AG20443 (cell line): ENCODE measurements at places on chromosomes 7 and 10.

DNA sequence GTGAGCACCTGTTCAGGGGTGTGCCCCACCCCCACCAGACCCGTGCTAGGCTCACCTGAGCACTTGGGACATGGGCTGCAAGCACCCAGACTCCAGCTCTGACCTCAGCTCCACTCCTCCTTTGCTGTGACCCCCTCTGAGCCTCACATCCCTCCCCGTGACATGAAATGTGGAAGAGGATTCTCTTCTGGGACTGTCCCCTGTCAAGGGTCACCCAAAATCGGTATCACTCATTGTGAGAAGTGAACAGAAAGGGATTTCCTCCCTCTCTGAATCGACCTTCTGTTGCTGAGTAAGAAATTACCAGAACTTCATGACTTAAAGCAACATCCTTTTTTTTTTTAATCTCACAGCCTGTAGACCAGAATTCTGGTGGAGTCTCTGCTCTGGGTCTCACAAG lies 6.2 kb upstream of the CHST15 start:
- DNase-seq, result no peak

GRCh38 chr7:21962677-21963076 lies 17.0 kb upstream of the CDCA7L start:
- DNase-seq, result no peak

DNA sequence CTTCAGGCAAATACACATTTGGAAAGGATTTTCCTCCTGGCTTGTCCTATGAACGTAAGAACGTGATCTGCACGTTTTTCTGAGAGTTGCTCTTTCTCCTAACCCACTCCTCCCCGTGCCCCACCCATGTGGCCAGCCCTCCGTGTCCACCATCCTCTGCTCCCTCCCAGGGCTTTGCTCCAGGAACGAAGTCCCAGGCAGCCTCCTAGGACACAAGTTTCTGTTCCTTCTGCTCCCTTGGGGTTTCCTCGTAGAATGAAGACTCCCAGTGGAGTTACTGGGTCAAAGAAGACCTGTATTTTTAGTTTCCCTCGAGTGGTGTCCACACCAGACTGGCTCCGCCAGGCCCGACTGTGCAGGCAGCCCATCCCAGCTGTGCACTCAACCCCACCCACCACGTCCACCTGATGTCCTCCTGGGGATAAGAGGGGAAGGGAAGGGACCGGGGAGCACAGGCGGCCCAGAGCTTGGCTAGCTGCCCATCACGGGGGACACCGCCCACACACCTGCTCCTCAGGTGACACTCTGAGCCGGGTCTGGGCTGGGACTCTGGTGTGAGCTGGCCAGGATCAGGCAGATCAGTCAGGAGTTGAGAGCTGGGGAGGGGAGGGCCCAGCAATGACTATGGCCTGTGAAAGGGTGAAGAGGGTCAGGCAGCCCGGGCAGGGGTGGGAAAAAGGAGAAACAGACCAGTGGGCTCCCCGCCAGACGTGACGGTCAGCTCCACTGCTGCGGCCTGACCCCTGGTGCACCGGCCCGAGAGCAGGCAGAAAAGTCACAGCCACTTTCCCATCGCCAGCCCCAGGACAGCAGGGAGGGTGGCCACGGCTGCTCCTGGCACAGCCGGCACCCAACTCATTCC lies 54.3 kb upstream of the PPP2R2D start:
- DNase-seq, result no peak

GRCh38 chr10:121580276-121581116 lies 17.7 kb downstream of the FGFR2 start:
- DNase-seq, result no peak

DNA sequence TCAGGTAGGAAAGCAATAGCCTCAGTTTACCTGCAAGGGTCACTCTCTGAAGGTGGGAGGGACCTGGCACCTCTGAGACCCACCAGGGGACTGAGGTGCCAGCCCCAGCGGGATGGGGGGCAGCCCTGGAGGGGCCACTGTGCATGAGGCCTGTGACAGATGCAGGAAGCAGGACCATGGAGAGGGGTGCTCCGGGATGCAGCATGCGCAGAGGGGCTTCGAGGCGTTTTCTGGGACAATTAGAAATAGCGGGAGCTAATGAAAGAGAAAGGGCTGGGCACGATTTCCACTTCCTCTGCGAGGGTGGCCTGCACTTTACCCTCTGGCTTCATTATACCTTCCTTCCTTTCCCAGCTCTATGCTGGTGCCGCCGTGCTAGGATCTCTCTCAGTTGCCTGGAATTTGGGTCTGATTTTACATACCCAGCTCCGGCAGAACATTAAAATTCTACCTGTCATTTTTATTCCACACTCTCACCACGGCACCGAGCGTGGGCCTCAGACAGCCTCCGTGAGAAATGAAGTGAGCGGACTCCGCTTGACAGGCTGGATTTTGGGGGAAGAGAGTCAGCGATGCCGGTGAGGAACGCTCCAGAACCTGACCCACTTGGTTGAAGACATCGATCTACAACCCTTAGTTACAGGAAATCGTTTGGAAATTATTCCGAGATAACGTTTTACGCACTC lies 333.9 kb upstream of the PFKP start:
- no peak for DNase-seq

GRCh38 chr7:75758491-75758890 lies 13.5 kb downstream of the CCL26 start:
- no peak for DNase-seq

GRCh38 chr7:151818674-151819519 lies 58.0 kb downstream of the PRKAG2 start:
- no peak for DNase-seq

DNA sequence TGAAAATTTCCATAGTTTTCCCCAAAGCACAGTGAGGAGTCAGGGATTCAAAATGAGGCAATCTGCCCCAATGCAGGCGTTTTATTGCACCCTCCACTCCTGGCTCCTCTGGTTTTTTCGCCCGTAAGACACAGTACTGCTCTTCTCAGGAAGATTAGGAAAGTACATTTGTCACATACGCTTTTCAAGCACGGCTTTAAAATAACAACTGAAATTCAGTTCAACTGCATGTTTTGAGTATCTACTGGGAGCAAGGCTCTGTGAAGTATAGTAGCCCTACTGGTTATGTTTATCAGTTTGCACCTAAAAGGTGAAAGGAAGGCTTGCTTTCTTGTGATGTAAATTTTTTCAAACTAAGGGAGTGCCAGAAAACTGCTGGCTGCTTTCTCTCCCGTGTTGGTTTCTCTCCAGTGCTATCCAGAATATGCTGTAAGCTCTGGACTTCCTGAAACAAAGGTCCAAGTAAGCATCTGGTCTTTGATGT lies 1.9 kb upstream of the SGMS1 start:
- DNase-seq, result peak; percentile 13

GRCh38 chr10:650886-651615 lies 38.4 kb downstream of the DIP2C start:
- DNase-seq, result no peak

DNA sequence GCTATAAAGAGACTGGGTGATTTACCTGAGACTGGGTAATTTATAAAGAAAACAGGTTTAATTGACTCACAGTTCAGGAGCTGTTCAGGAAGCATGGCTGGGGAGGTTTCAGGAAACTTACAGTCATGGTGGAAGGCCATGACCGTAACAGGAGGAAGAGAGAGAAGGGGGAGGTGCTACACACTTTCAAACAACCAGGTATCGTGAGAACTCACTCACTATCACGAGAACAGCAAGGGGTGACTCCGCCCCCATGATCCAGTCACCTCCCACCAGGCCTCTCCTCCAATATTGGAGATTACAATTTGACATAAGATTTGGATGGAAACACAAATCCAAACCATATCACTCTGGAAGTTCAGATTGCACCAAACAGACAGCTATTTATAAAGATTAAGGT lies 59.8 kb upstream of the ARHGAP21 start:
- no peak for DNase-seq

- DNase-seq, result peak; percentile 50
Observed at GRCh38 chr10:98404571-98405359, 10.2 kb downstream of the PYROXD2 start.
